NCI-H1048 (cell line): ENCODE measurements at places on chromosomes 16 and 17.
A peak's percentile ranks its signal among the peaks of the same experiment; 100 is the strongest.

DNA sequence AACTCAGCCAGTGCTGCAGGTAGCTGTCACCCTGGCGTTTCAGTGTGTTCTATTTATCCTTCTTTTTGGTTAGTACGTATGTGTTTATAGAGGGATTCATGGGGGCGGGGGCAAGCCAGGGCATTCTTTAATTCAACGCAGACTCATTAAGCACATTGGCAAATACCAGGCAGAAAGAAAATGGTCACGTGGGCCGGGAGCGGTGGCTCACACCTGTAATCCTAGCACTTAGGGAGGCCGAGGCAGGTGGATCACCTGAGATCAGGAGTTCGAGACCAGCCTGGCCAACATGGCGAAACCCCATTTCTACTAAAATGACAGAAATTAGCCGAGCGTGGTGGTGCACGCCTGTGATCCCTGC, 69.1 kb downstream of the HAPSTR1 start:
- DNase-seq = no peak

- no peak for DNase-seq
These were observed 3.9 kb upstream of the ARHGAP17 start for GRCh38 chr16:25018972-25019617.

DNA sequence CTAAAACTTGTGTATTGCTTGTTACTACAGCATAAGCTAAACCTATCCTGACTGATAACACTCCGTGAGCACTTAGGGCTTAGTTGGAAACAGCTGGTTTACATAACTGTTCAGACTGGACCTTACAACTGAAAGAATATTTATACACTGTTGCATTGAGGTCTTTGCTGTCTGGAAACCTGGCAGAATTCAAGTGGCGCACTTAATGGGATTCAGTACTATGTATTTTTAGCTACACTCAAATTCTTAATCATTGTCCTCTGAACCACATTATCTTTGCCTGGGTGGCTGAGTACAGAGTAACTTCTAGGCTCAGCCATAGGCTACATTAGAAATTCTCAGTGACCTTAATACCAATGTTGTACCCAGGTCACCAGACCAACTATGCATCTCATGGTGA, 172.9 kb downstream of the PMP22 start:
- no peak for DNase-seq

- no peak for DNase-seq
These were observed 59.8 kb downstream of the CYTH1 start for GRCh38 chr17:78722246-78722761.

DNA sequence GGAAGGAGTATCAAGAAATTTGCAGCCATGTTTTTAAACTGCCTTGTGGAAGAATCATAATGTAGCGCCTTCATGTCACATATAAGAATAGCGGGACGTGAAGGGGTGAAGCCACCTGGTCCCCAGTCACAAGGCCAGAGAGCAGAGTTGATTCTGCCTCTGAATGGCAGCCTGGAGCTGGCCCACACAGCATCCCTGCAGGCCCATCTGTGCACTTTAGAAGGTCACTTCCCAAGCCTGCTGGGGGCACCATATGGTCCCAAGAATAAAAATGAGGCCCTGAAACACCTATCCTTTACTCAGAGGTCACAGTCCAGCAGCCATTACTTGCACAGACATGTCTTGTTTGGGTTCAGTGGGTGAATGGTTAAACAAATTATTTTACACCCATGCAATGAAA, 15.0 kb downstream of the CD300E start:
- DNase-seq = no peak

- DNase-seq = no peak
These were observed 1.6 kb downstream of the FLOT2 start for GRCh38 chr17:28895794-28896447.

- DNase-seq = no peak
These were observed 841 bp downstream of the C16orf89 start for GRCh38 chr16:5064915-5065314.

- no peak for DNase-seq
These were observed 81.8 kb upstream of the KIFC3 start for GRCh38 chr16:57883953-57884654.

GRCh38 chr17:82846061-82846691, 6.4 kb upstream of the ZNF750 start:
- no peak for DNase-seq

GRCh38 chr16:2475413-2476344, 752 bp downstream of the TBC1D24 start:
- no peak for DNase-seq

GRCh38 chr16:9402293-9402860, 310.9 kb downstream of the HAPSTR1 start:
- no peak for DNase-seq

DNA sequence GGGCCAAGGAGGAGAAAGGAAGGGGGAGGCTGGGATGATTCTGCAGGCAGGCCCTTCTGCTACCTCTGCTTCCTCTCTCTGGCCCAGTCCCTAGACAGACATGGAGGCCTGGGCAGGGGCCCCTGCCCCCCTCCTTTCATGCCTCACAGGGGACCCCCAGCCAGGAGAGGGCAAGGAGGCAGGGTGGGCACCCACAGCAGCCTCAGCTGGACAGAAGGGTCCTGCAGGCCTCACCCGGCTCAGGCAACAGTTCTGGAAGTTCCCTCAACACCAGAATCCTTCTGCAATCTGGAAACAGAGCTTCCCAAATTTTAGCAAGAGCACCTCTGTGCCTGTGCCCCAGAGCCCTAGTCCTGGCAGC, 8.7 kb downstream of the ARHGAP27 start:
- no peak for DNase-seq

DNA sequence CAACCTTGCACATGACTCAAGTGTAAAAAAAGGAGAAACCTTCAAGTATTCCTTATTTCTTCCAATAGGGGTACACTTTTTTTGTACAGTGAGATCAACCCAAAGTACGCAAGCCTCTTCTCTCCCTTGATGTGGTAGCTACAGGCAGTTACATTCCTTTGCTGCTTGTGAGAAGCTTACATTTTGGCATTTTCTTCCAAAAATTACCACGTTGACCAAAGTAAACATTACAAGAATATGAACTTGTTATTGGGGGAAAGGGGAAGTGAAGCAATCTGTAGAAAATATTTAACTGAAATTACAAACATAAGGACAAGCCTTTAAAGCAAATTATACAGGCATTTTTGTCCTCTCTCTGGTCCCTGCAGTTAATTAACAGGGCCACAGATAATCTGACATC, 97.0 kb upstream of the TOB1 start:
- no peak for DNase-seq

DNA sequence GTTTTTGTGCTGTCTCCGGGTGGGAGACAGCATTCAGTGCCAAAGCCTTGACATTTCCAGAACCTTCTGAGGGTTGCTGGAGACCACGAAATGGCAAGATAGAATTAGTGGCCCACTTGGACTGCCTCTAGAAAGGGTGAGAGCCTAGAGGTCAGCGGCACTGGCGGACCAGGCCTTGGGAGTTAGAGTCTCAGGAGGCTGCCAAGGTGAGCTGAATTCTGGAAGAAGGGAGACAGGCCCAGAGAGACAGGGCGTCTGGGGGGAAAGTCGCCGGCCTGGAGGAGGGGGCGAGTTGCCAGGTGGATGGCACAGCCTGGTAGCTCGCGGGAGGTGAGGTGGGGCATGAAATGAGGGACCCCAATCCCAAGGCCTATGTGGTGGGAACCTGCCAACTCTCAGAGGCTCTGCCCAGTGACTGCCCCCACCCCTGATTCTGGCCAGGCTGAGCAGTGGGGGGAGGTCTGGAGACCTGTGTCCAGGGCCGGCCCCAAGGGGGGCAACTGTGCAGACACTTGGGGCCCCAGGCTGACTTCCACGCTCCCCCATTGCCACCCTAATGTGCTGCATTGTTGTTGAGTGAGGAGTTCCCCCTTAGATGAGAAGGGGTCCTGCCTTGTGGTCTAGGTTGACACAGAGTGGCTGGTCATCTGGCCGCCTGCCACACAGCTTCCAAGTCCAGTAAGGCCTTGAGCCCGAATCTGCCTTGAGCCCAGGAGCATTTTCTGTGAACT, 211.1 kb upstream of the CIBAR2 start:
- no peak for DNase-seq

DNA sequence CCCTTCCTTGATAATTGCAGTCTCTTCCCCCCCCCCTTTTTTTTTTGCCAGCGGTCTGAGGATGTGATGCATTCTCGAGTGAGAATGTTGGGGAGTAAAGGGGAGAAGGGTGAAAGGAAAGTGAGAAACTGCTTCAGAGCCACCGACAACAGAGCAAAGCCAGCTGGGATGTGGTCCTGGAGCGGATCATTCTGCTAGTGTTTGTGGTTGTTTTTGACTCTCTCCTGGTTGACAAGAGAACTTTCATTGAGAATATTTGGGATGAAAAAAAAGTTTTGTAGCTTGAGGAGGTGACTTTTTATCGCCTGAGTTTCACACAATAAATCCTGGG, 1.3 kb downstream of the NF1 start:
- no peak for DNase-seq

GRCh38 chr17:77101521-77102410, 39.0 kb upstream of the SEC14L1 start:
- no peak for DNase-seq

GRCh38 chr17:81518785-81519283, 6.2 kb upstream of the ACTG1 start:
- no peak for DNase-seq

DNA sequence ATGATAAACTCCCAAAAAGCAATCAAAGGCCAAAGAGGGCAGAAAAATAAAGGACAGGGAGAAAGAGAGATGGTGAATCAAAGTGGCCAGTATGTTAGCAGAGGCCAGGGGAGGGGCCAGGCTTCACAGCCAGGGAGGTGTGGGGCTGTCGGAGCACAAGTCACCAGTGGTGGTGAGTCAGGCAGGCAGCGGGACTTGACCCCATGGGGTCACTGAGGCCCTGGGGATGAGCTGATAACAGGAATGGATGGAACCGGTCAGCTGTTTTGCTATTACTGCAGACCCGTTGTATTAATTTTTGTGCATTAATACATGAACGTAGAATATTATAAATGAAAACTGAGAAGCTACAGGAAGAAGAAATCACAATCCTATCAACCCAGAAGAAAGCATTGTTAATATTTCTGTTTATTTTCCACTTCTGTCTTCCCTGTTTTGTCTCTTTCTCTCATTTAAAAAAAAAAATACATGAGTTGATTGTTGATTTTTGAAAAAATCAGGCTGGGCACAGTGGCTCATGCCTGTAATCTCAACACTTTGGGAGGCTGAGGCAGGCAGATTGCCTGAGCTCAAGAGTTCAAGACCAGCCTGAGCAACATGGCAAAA, 106.9 kb downstream of the SOCS1 start:
- no peak for DNase-seq

GRCh38 chr16:50568187-50568815, 20.1 kb downstream of the NKD1 start:
- DNase-seq = no peak

DNA sequence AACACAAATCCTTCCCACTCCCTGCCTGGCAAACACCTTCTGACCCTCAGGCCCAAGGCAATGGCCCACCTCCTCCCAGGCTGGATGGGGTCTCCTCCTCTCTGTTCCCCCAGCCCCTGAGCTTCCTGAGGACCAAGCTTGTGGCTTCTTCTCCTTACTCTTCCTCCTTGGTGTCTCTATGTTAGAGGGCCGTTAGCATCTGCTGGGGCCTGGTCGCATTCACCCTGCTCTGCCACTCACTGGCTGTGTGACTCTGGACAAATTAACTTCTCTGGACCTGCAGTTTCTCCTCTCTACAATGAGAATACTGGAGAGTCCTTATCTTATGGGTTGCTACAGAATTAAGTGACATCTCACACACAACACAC, 725 bp upstream of the MT2A start:
- DNase-seq = no peak

DNA sequence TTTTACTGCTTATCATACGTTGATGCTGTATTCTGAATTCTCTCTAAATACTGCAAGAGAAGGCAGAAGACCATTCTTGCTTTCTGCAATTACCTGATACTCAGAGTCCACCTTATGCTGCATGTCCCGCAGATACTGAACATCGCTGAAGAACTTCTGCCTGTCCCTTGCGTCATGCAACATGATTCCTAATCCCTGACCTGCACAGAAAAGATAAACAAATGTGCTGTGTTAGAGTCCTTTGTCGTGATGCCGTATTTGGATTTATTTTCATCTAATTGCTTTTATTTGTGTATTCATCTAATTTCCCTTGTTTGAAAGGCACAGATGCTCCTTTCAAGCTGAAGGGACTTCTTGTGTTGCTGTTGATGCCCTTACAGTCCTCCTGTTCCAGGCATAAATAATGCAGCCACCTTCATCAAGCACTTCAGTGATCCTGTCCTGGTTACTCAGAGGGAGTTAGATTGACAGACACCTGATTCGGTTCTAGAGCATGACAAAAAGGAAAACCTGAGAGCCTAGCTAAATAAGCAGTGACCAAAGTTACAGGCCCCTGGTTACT, 6.5 kb downstream of the MARCHF10 start:
- peak; percentile 25 for DNase-seq

- DNase-seq = no peak
These were observed 89.7 kb upstream of the CDYL2 start for GRCh38 chr16:80894091-80894490.

DNA sequence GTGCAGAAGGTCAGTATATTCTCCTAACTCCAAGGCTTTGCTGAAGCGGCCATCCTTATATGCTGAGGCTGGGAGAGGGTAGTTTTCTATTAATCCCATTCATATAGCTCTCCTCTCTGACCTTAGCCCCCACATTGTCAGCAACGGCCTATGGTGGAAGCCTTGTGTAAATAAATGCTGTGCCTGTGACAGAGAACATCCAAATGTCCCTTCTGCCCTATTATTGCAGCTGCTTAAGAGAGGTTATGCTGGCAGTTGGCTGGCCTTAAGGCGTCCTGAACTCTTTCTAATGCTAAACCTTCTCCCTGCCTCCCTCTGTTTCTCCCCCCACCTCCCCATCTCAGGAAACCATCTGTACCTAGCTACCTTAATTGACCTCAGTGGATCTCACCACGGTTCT, 53.6 kb downstream of the ARHGAP44 start:
- no peak for DNase-seq

DNA sequence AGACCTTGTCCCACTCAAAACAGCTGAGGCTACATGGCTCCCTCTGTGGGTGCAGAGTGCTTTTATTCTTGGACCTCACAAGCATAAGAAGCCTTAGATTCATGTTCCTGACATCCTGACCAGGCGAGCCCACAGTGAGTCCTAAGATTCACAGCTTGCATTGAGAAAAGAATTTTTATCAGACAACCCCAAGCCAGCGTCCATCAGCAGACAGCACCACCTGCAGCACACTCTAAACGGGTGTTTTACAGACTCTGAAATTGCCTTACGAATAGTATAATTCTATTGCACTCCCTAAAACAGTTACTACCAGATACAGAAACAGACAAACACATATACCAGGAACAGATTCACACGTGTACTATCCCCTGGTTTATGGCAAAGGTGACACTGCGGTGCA, 31.9 kb downstream of the C16orf78 start:
- no peak for DNase-seq

GRCh38 chr17:45385331-45385997, 47.2 kb downstream of the ARHGAP27 start:
- DNase-seq = peak; percentile 58

DNA sequence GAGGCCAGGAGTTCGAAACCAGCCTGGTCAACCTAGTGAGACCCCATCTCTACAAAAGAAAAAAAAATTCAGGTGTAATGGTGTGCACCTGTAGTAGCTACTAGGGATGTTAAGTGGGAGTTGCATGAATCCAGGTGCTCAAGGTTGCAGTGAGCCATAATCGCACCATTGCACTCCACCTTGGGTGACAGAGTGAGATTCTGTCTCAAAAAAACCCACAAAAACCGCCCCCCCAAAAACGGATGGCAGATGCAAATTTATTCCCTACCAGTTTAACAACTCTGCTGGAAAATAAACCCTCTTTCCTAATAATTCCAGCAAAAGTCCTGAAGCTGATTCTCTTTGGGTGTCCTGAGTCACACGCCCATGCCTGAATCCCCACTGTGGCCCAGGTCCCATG, 140.3 kb downstream of the PRKCB start:
- no peak for DNase-seq

GRCh38 chr16:50615891-50616290, 65.2 kb downstream of the SNX20 start:
- DNase-seq = no peak
